ENCODE measurements at places on chromosomes 12 and 14. TPM values are rescaled to one million over a fixed set of nuclear protein-coding genes. Genes with fewer than 3 reads are reported as not detected.

The RNASE3 gene
- not detected for total RNA-seq

The MGP gene
- total RNA-seq, result 9.1 TPM

The TAS2R19 gene
- 6.9 TPM for total RNA-seq

The DLGAP5 gene
- 8.9 TPM for total RNA-seq

The GPR84 gene
- total RNA-seq, result not detected

The ART4 gene
- 0.29 TPM for total RNA-seq

The RAPGEF3 gene
- 24.4 TPM for total RNA-seq

The PRICKLE1 gene
- total RNA-seq, result 7.1 TPM

The CMA1 gene
- not detected for total RNA-seq

The FGF6 gene
- total RNA-seq, result not detected

The HCAR1 gene
- total RNA-seq, result 0.15 TPM

The CLEC7A gene
- total RNA-seq, result 0.41 TPM

The ARG2 gene
- 17.0 TPM for total RNA-seq

The R3HDM2 gene
- total RNA-seq, result 18.6 TPM

The CSRP2 gene
- total RNA-seq, result 16.3 TPM

The MIP gene
- total RNA-seq, result 0.15 TPM

The TEX52 gene
- total RNA-seq, result not detected

The DHRS2 gene
- total RNA-seq, result not detected

The MYO1H gene
- not detected for total RNA-seq

The EFS gene
- total RNA-seq, result 0.24 TPM

The AQP6 gene
- total RNA-seq, result not detected

The OTOGL gene
- 0.10 TPM for total RNA-seq

The HOTAIR gene
- total RNA-seq, result 0.12 TPM

The GRIP1 gene
- 0.39 TPM for total RNA-seq

The GALNT8 gene
- total RNA-seq, result 0.35 TPM

The ZNF385A gene
- total RNA-seq, result 6.0 TPM

Data from glomerular endothelial cell (primary cell).